ENCODE measurements at places on chromosomes 1 and 21. TPM values are rescaled to one million over a fixed set of nuclear protein-coding genes. Genes with fewer than 3 reads are reported as not detected.

DNA sequence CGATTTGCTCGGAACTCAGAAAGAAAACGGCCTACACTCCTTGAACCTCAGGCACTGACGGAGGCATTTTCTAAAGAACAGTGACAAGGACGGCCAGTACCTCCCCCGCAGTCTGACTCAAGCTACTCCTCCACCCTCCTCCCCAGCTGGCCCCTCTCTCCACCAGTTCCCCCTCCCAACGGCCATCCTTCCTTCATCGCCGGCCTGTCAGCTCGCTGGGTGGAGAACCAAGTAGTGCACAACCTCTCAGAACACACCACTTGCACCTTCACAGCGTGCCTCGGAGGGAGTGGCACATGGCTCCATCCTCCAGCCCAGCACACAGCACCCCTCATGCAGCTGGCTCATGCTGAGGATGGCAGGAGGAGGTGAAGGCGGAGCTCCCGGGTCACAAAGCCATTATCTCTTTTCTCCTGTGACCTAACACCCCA, 58.8 kb downstream of the TOR1AIP2 start:
- DNase-seq, result no peak

BARHL2 gene
- not detected for total RNA-seq

DNA sequence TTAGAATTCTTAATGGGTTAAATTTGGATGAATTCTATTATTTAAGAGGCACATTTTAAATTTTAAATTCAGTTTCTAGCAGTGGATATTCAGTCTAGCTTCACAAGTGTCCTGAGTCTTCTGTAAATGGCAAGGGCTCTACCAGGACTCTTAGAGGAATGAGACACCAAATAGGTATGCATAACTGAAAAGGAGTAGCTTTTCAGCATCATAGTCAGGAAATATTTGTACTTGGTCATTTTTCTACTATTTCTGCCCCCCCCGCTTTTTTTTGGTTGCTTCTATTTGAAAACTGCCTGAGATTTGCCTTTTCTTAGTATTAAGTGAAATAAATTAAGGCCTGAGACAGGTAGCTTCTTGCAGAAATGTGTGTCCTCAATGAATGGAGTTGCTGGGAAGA, 80.2 kb downstream of the MAST2 start:
- no peak for DNase-seq

GRCh38 chr1:210241121-210241520, 8.5 kb downstream of the SERTAD4 start:
- no peak for DNase-seq

PKP1 gene
- not detected for total RNA-seq

GRCh38 chr1:200334661-200335256, 75.1 kb downstream of the ZNF281 start:
- no peak for DNase-seq

All from progenitor cell of endocrine pancreas (in vitro differentiated cells).